ENCODE measurements at places on chromosomes 11 and 22.
A peak's percentile ranks its signal among the peaks of the same experiment; 100 is the strongest.

DNA sequence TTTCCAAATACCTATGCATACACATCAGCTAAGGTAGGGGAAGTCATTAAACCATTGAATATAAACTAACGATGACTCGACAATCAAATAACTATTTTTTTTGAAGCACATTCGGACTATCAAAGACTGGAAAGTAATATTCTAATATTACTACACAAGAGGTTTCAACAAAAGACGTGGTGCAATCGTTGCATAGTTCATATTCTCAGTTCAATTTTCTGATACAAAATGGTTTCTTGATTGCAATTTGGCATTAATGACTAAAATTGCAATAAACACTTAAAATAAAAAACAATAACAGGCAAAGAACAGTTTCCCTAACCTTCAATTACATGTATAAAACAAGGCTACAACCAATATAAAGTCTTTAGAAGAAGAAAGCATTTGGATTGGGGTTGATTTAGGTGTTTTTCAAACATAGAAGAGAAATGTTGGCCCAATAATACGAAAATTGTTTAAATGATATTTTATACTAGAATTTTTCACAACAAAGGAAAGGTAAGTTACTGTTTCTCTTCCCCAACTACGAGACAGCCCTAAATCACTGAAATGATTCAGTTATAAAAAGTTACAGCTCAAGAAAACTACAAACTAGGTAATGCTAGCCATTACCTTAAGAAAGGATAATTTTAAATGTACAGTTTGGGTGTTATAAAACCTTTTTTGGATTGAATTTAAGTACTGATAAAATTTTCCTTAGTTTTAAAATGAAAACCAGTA, 17.6 kb downstream of the BLID start:
- DNase-seq: no peak

DNA sequence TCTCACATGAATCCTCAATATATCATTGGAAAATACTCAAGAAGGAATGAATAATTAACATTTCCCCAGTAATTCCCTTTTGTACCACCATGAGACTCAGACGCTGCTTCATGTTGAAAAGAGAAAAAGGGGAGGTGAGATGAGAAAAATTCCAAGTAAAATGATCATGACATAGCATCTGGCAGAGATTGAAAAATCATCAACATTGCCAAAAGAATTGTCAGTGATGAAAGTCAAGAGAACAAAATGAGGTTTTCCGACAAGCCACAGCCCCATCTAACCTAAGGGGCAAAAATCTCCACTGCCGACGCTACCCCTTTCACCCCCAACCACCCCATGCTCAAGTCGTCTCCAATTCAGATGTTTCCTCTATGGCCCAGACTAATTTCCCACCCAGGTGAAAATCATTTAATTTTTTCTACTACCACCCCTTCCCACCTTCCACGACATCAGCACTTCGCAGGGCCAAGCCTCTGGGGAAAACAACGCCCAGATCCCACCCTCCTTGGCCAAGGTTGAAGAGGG, 1.2 kb downstream of the RAB6A start:
- DNase-seq: peak; percentile 20

- no peak for DNase-seq
These were observed 166.1 kb upstream of the MTNR1B start for GRCh38 chr11:92803391-92803790.

DNA sequence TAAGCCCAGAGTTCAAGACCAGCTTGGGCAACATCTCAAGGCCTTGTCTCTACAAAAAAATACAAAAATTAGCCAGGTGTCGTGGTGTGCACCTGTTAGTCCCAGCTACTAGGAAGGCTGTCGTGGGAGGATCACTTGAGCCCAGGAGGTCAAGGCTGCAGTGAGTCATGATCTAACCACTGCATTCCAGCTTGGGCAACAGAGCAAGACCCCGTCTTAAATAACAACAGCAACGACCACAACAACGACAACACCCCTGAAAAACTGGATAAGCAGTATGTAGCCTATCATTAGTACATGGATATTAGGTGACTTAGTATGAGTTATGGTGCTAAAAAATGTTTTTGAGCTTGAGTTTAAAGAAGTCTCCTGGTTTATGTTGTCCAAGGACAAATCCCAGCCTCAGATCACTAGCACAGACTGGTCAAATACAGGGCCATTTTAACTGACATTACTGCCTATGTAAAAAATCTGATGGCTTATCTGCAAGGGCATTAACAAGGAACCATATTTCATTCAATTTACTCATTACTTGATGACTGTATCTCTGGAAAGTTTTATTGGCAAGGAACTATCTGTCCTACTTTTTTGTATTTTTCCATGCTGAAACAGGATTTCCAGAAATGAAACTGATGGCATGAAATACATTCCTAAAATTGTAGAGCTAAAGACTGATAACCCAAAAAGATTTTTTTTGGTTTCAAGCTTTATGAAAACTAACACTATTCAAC, 23.4 kb downstream of the C2CD3 start:
- DNase-seq: peak; percentile 59

- DNase-seq: no peak
These were observed 424.9 kb downstream of the INSC start for GRCh38 chr11:15539645-15540044.

DNA sequence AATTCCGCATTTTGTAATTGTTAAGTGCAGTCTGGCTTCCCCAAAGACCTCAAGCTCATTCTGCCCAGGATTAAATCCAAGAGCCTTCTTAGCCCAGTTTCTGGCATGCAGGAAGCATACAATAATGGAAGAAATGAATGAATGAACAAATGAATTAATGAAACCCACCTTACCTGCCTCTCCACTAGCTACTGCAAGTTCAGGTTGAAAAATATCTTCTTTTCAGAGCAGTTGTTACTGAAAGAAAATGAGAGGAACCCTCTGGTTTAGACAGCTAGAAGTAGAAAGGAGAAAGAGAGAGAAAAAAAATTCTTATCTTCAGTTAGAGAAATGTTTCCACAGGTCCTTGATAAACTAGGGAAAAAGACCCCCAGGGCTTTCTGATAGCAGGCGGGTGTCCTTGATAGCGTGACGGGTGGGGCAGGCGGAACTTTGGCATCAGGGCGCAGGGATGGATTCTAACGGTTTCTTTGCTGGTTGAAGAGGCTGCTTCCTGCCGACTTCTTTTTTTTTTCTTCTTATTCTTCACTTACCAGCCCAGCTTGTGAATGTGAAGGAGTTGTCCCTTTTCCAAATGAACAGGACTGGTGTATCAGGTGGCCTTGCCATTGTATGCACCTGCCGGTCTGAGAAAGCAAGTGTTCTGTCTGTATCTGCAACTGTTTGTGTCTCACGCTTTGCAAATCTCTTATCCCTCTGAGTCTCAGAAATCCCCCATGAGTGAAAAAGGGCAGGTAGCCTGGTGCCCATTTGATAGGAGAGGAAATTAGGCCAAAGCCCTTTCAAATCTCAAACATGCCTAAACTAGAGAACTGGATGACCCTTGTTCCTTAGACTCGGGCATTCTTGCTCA, 10.0 kb downstream of the LMO2 start:
- no peak for DNase-seq

- DNase-seq: no peak
These were observed 1234.7 kb downstream of the TBC1D22A start for GRCh38 chr22:47997052-47997590.

DNA sequence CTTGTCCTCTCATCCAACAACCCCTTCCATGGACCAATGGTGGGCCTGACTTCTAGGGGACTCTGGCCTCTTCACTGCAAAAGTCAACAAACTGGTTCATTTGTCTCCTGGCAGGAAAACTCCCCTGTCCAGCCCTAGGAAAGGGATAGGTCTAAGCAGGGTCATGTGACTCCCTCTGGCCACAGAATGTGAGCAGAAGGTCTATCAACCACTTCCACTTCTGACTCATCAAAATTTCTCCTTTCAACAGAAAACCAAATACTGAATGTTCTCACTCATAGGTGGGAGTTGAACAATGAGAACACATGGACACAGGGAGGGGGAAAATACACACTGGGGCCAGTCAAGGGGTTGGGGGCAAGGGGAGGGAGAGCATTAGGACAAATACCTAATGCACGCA, 1.3 kb upstream of the ISX start:
- peak; percentile 6 for DNase-seq

DNA sequence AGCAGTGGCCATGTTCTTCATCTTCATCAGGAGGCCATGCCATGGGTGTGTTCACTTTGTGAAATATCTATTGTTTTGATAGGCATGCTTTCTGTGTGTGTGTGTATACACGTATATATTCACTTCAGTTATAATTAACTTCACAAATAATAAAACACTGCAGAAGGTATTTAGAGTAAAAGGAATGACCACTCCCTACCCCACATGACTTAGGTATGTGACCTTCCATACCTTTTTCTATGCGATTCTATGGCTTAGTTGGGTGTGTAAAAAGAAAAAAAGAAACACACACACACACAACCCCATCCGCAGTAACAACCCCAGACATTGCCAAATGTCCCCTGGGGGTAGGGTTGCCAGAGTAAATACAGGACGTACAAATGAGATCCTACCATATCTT, 72.0 kb downstream of the CYTH4 start:
- DNase-seq: no peak

DNA sequence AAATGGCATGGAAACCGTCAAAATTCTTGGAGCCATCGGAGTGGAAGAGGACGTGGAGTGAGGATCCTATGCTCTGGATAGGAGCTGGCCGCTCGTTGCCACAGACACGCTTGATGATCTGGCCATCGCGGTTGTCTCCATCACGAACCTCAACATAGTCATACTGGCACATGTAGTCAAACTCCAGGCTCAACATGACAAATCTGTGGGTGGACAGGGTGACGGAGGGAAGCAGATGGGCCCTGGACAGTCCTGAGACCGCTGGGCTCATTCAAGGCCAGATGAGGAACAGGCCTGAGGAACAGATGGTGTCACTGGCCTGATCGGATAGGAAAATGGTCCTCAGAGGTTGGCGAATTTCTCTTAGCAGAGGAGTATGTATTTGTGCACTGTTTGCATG, 51.3 kb upstream of the SLC1A2 start:
- no peak for DNase-seq

All from EL (cell line).